ENCODE measurements at places on chromosomes 13 and 19.

DNA sequence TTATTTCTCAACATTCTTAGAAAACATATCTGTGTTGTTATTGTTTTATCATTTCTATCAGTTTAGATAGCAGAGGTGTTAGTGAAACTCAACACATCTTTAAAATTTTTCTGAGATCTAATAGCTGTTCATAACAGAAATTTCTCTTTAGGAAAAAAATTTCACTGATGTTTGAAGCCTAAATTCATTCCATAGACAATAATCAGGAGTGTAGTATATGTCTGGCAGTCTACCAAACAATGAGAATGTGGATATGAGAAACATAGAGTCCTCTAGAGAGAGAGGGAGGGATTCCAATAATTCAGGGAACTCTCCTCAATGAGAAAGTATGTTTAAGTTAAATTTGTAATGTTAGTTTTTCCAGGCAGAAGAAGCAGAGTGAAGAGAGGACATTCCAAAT lies 118.2 kb upstream of the EDNRB start:
- no peak for DNase-seq

GRCh38 chr19:48587387-48587786 lies 19.2 kb upstream of the SPACA4 start:
- no peak for DNase-seq

- no peak for DNase-seq
Measured at GRCh38 chr19:1106841-1107660, 3.3 kb downstream of the GPX4 start.

GRCh38 chr13:110097013-110097412 lies 209.9 kb downstream of the COL4A1 start:
- DNase-seq: no peak

- peak; percentile 68 for DNase-seq
Measured at GRCh38 chr13:44306371-44307192, 67.0 kb upstream of the SERP2 start.

GRCh38 chr13:20702915-20703779 lies at the start of gene IL17D:
Gene IL17D, plus strand, starts transcription at chr13:20703699. Its CDS starts 303 bp downstream, at chr13:20704002.
- no peak for DNase-seq

DNA sequence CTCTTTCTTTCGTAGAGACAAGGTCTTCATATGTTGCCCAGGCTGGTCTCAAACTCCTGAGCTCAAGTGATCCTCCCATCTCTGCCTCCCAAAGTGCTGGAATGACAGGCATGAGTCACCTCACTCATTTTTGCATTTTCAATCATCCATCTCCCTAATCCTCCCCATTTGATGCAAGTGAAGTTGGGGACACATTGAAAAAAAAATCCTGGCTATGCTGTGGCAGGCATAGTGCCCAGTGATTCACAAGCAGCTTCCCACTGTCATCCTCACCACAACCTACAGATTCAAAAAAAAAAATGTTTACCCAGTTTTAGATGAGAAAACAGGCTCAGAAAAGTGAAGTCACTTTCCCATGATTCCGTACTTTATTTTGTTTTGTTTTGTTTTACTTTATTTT lies 44.7 kb upstream of the USP29 start:
- DNase-seq: no peak

DNA sequence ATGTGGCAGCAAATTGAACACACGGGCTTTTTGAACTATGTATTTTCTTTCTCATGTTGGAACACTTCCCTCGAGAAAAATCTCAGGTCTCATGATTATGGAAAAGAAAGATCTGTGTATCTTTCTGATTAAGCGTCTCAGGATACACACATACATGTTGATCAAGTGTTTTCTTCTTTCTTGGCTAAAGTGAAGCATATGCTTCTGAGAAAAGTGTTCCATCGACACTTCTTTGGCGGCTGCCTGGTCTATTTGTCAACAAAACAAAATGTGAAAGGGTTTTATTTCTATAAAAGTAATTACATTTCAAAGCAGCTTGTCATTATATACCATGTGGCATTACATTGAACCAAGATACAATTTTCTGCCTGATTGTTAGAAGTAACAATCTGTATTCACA lies 157.5 kb downstream of the DLEU7 start:
- no peak for DNase-seq

- no peak for DNase-seq
Measured at GRCh38 chr13:23724196-23724970, 154.2 kb downstream of the TNFRSF19 start.

GRCh38 chr19:29271341-29271740 lies 58.4 kb upstream of the UQCRFS1 start:
- DNase-seq: no peak

DNA sequence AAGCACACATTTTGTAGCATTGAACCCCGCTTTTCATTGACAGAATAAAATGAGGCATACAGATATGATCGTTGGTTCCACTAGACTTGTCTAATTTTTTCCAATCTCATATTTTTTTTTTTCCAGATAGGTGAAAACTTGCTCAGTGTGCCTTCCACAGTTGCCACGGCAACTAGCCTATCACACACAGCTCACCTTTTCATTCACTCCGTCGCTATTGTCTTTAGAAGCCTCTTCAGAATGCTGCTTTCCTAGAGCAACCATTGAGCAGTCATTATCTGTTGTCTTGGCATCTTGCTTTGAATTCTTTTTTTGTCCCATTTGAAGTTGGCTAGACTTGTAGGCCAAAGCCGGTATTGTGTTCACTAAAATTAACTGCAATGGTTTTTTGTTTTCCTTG lies 37.7 kb upstream of the ESD start:
- no peak for DNase-seq

DNA sequence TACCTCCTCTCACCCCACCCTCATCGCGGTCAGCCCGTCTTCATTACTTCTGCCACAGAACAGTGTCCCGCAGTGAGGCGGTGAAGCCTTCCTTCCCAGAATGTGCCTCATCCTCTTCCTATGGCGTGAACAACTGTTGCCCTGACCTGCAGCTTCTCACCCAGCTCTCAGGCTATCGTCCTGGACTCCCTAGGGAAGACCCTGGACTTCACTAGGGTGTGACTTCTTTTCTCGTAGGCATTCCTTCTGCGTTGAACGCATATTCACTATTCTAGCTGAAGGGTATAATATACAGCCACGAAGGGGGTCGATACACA lies 982 bp downstream of the ZNF865 start:
- DNase-seq: no peak

GRCh38 chr13:46342538-46342937 lies 44.5 kb downstream of the RUBCNL start:
- no peak for DNase-seq

Measured in HS-5 (cell line).